ENCODE measurements at places on chromosomes 2 and 18. TPM values are rescaled to one million over a fixed set of nuclear protein-coding genes. Genes with fewer than 3 reads are reported as not detected.

DNA sequence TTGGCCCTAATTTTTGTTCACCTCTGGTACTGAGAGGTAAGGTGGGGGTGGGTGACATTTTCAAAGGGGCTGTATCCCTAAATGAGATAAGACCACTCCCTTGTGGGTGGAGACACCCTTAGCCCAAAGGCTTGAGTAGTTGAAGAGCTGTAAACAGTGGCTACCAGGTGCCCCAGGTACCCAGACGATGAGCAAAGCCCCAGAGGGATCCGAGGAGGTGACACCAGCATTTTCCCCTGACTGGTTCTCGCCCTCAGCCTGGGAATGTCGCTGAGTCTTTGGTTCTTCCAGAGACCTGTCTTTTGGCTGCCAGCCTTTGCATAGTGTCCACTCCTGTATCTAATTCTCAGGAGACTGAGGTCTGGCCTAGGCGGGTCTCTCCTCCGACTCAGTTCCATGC, 36.5 kb downstream of the RRM2 start:
- DNase-seq, result no peak

DNA sequence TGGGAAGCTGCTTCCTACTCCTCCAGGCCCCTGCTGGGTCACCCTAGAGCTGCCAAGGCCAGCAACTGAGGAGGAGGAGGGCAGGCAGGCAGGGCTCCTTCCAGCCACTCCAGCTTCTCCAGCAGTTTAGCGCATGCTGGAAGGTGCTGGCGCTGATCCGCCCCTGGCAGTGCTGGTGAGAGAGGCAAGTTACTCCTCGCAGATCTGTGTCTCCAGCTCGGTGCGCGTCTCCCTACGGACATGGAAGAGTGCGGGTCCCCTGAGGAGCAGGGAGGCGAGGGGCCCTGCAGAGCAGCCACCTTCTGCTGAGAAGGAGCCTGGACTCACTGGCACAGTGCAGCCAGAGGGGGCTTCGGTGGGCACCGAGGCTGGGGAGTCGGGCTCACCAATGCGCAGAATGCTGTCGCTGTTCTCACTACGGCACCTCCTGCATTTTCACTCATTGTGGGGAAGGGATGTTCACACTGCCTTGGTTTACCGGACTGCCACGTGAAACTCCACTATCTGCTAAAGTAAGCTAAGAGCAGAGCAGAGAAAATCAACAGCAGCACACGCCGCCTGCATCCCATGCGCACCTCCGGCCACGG, 206.0 kb downstream of the HDAC4 start:
- DNase-seq, result no peak

DNA sequence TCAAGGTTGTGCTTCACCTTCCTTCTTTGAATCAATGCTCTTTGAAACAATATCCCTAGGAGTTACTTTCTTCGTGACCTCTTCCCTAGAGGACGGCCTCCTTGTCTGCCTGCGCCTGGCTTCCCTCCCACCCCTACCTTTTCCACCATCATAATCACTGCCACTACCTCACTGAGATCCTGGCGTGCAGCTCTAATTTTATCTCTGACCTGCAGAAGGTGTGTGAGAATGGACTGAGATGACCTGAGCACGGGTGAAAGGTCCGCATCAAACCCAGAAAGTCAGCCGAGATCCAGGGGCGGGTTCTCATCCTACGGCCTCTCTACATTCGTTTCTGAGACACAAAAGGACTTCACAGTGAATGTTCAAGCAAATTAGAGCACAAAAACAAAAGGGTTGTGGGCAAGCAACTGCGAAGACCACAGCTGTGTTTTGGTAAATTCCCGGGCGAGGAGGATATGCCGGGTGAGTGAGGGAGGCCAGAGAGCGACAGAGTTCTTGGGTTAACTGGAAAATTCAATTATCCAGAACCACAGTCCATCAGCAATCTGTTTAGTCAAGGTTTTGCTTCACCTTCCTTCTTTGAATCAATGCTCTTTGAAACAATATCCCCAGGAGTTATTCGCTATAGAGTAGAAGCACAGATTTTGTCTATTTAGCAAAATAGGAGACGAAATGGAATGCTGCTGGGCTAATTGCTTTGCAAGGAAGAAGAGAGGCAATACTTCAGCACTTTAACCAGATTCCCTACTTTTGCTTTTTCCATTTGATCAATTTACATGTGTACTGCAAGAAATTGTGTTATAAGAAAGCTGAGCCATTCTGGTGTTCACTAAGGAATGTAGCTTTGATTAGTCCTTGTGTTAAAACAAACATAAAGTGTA, 212.6 kb downstream of the ACKR3 start:
- no peak for DNase-seq

BOLA3 gene
- 119 TPM for total RNA-seq

DNA sequence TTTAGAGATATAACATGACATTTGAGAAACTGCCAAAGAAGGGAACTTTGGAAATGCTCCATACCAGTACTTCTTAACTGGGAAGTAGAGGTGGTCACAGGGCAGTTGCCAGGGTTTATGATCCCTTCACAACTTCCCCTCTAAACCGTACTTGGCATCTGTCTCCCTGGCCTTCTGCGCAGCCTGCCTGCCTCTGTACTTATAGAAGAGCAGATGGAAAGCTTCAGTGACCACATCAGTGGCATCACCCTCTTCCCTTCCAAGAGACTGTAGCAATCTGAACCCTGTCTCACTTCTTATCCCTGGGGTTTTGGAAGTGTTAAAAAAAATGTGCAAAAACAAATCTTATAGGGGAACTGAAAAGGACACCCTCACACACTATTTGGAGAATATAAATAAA, 64.1 kb downstream of the EIF2AK3 start:
- DNase-seq, result no peak

SMYD1 gene
- total RNA-seq, result not detected

PTMA gene
- total RNA-seq, result 2,969 TPM

CD8A gene
- total RNA-seq, result 1.1 TPM

GRCh38 chr18:12296087-12296403, 12.0 kb upstream of the TUBB6 start:
- peak; percentile 19 for DNase-seq

GRCh38 chr2:72892506-72893173, 5.4 kb downstream of the SPR start:
- peak; percentile 81 for DNase-seq

NRP2 gene
- total RNA-seq, result 1.5 TPM

RAD51AP2 gene
- total RNA-seq, result not detected

MC4R gene
- total RNA-seq, result not detected

GPR45 gene
- not detected for total RNA-seq

DNA sequence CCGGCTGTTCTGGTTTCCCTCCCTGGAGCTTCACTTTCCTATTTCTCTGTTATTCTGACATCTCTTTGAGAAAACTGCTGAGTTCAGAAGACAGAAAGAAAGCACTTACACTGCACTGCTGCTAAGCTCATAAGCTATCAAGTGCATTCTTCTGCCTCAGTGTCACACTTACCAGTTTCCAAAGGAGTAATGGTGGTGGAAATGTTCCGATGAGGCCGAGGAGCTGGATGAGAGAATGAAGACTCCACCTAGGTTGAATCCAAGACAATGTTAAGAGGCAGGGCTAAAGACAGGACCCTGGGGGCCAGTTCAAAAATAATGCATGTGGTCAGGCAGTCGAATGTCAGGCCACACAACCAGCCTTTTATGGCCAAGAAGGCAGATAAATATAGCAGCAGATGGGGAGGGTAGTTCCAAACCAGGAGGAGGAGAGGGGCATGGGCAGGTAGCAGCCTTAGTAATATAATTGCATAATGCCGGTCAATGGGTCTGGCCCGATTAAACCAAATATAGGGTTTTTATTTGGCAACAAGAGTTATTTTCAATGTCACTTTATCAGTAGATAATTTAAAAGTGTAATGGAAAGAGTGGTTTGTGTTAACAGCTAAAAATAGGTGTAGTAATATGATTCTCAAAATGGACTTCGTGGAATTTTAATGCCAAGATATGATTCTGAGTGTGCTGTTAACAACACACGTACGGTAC, at the start of gene MYOM1:
MYOM1 (minus strand) TSS at position 338 of the 705 bp plus-strand sequence. CDS start 4,745 bp downstream, outside the sequence.
- DNase-seq, result no peak

GRCh38 chr18:31739651-31740050, 21.0 kb downstream of the SLC25A52 start:
- DNase-seq, result no peak

FSHR gene
- total RNA-seq, result not detected

- no peak for DNase-seq
Measured at GRCh38 chr2:239376942-239377531, 23.8 kb downstream of the HDAC4 start.

DNA sequence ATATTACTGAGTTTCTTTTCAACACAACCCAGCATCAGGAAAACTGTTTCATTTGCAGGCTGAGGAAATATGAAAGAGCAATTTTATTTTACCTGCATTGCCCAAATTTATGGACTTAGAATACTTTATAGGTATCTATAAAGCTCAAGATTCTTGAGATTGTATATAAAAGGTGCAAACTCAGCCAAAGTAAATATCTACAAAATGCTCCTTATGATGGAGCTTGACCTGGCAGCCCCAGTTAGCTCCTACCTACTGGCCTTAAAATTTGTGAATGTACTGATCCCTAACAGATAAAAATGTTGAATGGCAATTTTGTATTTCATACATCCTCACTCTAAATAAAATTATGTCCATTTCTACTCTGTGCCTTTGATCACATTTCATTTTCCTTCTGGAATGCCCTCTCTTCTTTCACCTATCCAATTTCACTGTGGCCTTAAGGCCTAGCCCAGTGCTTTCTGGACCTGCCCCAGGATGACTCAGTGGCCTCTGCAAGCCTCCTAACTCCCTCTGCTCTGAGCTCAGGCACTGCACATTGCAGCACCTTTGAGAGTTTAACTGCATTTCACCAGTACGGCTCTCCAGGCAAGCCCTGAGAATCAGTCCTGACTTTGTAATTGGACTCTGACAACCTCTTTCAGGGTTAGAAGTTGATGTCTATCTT, 125.9 kb downstream of the ANTXR1 start:
- no peak for DNase-seq

GRCh38 chr2:58046335-58046584, 346 bp upstream of the VRK2 start:
- no peak for DNase-seq

CSRNP3 gene
- total RNA-seq, result not detected

DSG2 gene
- 1.1 TPM for total RNA-seq

DPP4 gene
- 15.9 TPM for total RNA-seq

DNA sequence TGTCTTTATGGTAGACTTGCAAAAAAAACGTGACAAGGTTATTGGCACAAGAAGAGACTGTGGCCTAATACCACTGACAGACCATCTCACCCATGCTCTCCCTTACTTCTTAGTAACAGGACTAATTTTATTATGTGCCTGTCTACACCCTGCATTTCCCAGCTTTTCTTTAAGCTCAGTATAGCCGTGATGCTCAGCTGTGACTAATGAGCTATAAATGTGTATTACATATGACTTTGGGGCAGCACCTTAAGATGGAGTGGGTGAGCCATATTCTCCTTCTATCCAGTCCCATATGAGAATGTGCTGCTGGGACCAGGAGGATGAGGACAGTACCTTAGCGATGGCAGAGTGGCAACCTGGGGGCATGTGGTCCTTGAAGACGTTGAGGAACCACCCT, 293.5 kb downstream of the RNF144A start:
- DNase-seq, result no peak

GRCh38 chr2:144524118-144525009, 4.4 kb upstream of the ZEB2 start:
- peak; percentile 40 for DNase-seq

DNA sequence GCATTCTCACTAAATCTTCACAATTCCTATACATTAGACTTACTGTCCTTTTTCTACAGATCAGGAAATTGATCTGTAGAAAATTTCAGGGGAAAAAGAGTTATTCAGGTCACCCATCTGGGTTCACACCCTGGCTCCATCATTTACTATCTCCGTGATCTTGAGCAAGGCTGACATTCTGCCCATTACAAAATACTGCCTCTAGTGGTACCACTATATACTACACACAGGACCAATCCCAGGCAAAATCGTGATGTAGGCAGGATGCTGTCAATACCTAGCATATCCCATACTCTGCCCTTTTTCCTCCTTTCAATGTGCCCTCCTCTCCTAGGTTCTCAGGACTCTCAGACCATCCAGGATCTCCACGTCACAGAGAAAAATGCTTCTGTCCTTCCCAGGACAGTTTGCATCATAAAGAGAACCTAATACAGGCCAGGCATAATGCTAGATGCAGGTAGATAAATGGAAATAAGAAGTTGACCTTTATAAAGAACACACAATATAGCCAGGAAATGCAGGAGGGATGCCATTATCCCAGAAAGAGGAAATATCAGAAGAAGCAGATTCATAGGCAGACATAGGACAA, 101.9 kb downstream of the CDH20 start:
- DNase-seq, result peak; percentile 5

PLEKHH2 gene
- 2.2 TPM for total RNA-seq

DSG4 gene
- total RNA-seq, result not detected

DNA sequence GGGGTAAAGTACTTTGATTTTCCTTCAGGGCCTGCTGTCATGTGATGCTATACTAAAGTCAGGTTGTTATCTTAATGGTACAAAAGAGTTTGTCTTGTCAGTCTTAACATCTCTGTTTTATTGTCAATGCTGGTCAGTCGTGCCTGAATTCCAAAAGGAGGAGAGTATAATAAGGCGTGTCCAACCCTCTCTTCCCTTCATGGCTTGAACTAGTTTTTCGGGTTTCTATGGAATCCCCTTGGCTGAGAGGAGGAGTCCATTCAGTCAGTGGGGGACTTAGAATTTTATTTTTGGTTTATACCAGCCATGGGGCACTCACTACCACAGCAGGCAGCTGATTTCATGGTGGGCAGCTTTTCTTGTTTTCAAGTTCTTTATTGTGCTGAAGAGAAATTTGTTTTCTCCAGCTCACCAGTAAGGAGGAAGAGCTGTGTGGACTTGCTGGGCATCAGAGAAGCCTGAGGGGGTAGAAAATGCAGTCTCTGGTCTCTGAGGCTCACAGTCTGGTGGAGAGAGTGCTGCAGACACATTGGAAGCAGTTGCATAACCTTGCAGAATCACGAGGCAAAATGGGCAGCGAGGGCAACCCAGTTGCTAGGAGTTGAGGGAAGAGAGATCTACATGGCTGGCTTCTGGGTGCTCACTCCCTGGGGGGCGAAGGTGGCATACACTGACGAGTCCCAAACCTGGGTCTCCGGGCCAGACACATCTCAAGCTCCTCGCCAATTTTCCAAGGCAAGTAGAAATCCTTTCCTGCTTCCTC, 193.1 kb downstream of the ZBTB7C start:
- no peak for DNase-seq

NTSR2 gene
- total RNA-seq, result not detected

DNA sequence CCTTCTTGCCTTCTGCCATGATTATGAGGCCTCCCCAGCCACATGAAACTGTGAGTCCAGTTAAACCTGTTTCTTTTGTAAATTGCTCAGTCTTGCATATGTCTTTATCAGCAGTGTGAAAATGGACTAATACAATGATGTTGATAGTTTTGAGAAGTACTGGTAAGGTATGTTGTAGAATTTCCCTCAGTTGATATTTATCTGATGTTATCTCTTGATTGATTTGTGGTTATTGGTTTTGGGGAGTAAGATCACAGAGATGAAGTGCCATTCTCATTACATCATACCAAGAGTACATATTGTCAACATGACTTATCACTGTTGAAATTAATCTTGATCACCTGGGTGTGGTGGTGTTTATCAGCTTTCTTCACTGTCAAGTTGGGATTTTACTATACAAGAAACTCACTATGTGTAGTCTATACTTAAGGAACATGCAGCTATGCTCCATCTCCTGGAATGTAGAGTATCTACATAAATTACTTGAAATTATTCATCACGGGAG, 5.1 kb upstream of the SPAG16 start:
- no peak for DNase-seq

GRCh38 chr2:84077496-84077895, 381.6 kb downstream of the SUCLG1 start:
- DNase-seq, result peak; percentile 10

- no peak for DNase-seq
Measured at GRCh38 chr18:2641638-2642037, 13.9 kb upstream of the SMCHD1 start.

Measured in activated CD4-positive, alpha-beta T cell treated with anti-CD3 and anti-CD28 coated beads for 36 hours (primary cell).